ENCODE measurements at places on chromosomes 5 and 9. TPM values are rescaled to one million over a fixed set of nuclear protein-coding genes. Genes with fewer than 3 reads are reported as not detected.

DNA sequence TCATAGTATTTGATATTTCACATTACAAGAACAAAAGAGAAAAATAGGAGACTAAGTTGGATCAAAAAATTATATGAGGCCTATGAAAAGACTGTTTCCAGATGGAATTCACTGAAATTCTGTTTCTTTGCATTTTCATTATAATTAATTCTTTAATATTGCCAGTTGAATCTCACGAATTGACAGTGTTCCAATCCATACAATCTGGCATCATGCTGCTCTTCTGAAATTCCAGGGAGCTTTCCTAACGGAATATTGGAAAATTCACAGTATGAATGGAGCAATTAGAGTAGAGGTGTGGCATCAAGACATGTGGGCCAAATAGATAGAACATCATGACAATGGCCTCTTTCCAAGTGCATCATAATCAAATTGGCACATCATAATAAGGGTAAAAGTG lies 1178.9 kb upstream of the WWC1 start:
- no peak for DNase-seq

- no peak for DNase-seq
These were observed 3.9 kb downstream of the FLT4 start for GRCh38 chr5:180645274-180646204.

DNA sequence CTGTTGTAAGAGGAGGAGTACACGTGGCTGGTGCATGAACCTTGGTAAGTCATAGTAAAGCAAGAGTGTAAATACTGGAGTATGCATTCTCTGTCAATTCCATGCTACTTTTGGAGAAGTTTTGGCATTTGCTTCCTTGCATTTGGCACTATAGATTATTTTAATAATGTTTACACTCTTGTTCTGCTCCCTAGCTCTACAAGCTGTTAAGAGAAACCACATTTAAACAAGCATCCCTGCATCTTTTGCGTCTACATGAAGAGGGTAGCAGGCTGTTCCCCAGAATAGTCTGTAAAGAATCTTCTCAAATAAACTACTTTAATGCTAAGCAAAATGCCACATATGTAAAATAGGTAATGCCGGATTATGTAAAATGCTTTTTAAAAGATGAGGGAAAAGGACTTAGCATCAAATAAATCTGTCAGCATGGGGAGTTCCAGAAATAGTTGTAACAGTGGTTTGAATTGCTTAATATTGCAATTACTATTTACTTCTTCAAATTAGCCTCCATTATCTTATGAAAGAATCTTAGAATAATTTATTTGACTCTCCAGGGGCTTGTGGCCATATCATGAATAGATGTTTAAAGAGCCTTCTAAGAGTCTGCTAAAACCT lies 2127.3 kb upstream of the WWC1 start:
- no peak for DNase-seq

DNA sequence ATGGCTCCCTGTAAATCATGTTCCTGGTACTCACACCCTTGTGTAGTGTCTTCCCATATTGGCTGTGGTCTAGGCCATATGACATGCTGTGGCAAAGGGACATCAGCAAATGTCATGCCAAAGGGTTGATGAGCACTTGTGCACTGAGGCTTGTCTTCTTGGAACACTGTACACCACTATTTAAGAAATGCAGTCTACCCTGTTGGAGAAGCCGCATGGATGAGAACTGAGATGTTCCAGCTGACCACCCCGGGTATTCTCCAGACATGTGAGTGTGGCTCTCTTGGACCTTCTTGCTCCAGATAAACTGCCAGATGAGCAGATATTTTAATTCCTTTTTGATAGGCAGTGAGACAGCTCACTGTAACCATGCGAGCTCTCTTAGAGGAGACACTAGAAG lies 20.5 kb upstream of the NPR3 start:
- no peak for DNase-seq

DNA sequence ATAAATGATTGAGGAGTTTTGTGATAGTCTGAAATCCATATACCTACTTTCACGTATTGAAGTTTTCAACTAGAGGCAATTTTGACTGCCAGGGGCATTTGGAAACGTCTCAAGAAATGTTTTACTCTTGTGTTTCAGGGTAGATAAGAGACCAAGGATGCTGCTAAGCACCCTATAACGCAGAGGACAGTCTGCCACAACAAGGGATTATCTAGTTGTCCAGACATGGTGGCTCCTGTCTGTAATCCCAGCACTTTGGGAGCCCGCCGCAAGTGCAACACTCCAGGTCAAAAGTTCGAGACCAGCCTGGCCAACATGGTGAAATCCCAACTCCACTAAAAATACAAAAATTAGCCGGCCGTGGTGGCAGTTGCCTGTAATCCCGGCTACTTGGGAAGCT lies 133.7 kb upstream of the CCNG1 start:
- DNase-seq: no peak

GRCh38 chr5:31786090-31786631 lies 147.2 kb downstream of the PDZD2 start:
- no peak for DNase-seq

- DNase-seq: no peak
These were observed 38.8 kb downstream of the PCA3 start for GRCh38 chr9:76803083-76803482.

DNA sequence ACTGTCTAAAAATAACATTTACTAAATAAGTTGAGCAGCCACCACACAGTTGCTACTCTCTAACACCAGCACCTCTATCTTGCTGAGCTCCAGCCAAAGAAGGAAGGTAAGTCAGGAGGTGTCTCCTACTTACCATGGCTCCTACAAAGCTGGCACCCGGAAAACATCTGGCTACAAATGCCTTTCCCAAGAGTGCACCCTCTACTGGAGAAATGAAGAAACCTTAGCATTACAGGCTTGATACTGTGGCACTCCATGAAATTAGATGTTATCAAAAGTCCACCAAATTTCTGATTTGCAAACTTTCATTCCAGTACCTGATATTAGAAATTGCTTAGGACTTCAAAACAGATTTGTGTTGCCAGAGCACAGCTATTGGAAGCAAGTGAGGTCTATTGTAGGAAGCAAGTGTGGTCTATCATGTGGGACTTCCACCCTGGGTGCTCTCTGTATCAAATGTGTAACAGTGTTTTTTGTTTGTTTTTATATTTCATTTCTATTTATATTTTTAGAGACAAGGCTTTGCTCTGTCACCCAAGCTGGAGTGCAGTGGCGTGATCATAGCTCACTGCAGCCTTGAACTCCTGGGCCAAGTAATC lies 25.7 kb upstream of the RFK start:
- DNase-seq: no peak

Gene CD274
- 5.5 TPM for total RNA-seq

Gene THBS4
- total RNA-seq: 0.38 TPM

Gene BARX1
- not detected for total RNA-seq

Gene PCYOX1L
- total RNA-seq: 6.3 TPM

Gene GABRA6
- total RNA-seq: not detected

Data from LHCN-M2 (cell line).